Adrenal gland (tissue), 19 donors: ENCODE measurements at places on chromosomes 2 and 18. TPM values are rescaled to one million over a fixed set of nuclear protein-coding genes. Genes with fewer than 3 reads are reported as not detected.

- H3K27ac ChIP-seq: no peak overlapping the region
- no peaks in the 10 kb centered on the region for H3K36me3 ChIP-seq
- no peak for DNase-seq
- no peaks in the 10 kb centered on the region for H3K4me1 ChIP-seq
- no peak overlapping the region for H3K4me3 ChIP-seq
Measured at GRCh38 chr2:43116988-43117387, 109.4 kb downstream of the ZFP36L2 start.

The COL3A1 gene
- 103 TPM for total RNA-seq

- H3K27ac ChIP-seq: no peak overlapping the region
- H3K4me3 ChIP-seq: no peak overlapping the region
- no peaks in the 10 kb centered on the region for H3K27me3 ChIP-seq
- H3K4me1 ChIP-seq: peaks cover 8% of the 10 kb centered on the region
Measured at GRCh38 chr2:231348173-231348572, 47.3 kb upstream of the B3GNT7 start.

The TMEM150A gene
- 13.8 TPM for total RNA-seq

The QPCT gene
- total RNA-seq: 83.1 TPM

The MBD2 gene
- total RNA-seq: 13.5 TPM

The ACTR1B gene
- 103 TPM for total RNA-seq

The TMEM198 gene
- total RNA-seq: 10.1 TPM

- DNase-seq: no peak
- peaks cover 42% of the 10 kb centered on the region for H3K4me1 ChIP-seq
- no peak overlapping the region for H3K4me3 ChIP-seq
- H3K36me3 ChIP-seq: no peaks in the 10 kb centered on the region
- H3K27me3 ChIP-seq: no peaks in the 10 kb centered on the region
- H3K27ac ChIP-seq: no peak overlapping the region
Measured at GRCh38 chr18:3015204-3015592, 2.3 kb upstream of the LPIN2 start.

- no peaks in the 10 kb centered on the region for H3K27me3 ChIP-seq
- peaks cover 8% of the 10 kb centered on the region for H3K4me1 ChIP-seq
- no peak overlapping the region for H3K4me3 ChIP-seq
- no peak overlapping the region for H3K27ac ChIP-seq
- DNase-seq: no peak
Measured at GRCh38 chr2:38185012-38185491, 109.1 kb upstream of the CYP1B1 start.

DNA sequence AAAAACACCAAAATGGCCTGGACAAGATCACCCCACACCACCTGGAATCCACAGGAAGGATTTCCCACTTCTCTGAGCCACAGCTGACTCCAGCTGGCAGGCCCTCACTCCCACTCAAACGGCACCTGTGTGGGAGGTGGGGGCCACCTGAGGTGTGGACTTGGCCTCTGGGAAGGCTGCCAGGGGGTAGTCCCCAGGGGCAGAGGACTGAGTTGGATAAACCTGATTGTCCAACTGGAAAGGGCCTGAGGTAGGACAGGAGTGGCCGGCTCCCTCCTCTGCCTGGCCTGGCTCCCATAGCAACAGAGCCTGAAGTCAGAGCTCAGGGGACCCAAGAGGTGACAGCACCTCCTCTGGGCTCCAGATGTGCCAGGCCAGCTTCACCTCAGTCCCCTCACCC is 300.2 kb downstream of the CELF4 start:
- no peaks in the 10 kb centered on the region for H3K36me3 ChIP-seq
- no peaks in the 10 kb centered on the region for H3K4me1 ChIP-seq
- H3K4me3 ChIP-seq: no peak overlapping the region
- no peaks in the 10 kb centered on the region for H3K27me3 ChIP-seq
- no peak for DNase-seq

GRCh38 chr2:179479947-179480346 is 215.3 kb upstream of the SESTD1 start:
- no peaks in the 10 kb centered on the region for H3K36me3 ChIP-seq
- no peaks in the 10 kb centered on the region for H3K4me1 ChIP-seq
- H3K27ac ChIP-seq: no peak overlapping the region
- no peak overlapping the region for H3K4me3 ChIP-seq
- H3K27me3 ChIP-seq: no peaks in the 10 kb centered on the region

DNA sequence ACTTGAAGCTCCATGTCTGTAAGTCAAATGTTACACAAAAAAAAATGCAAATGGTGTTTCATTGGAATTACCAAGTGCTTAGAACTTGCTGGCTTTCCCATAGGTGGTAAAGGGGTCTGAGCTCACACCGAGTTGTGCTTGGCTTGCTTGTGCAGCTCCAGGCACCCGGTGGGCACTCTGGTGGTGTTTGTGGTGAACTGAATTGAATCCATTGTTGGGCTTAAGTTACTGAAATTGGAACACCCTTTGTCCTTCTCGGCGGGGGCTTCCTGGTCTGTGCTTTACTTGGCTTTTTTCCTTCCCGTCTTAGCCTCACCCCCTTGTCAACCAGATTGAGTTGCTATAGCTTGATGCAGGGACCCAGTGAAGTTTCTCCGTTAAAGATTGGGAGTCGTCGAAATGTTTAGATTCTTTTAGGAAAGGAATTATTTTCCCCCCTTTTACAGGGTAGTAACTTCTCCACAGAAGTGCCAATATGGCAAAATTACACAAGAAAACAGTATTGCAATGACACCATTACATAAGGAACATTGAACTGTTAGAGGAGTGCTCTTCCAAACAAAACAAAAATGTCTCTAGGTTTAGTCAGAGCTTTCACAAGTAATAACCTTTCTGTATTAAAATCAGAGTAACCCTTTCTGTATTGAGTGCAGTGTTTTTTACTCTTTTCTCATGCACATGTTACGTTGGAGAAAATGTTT is 97.9 kb upstream of the IL1R2 start:
- H3K36me3 ChIP-seq: no peaks in the 10 kb centered on the region
- no peak overlapping the region for H3K27ac ChIP-seq
- no peaks in the 10 kb centered on the region for H3K4me1 ChIP-seq

DNA sequence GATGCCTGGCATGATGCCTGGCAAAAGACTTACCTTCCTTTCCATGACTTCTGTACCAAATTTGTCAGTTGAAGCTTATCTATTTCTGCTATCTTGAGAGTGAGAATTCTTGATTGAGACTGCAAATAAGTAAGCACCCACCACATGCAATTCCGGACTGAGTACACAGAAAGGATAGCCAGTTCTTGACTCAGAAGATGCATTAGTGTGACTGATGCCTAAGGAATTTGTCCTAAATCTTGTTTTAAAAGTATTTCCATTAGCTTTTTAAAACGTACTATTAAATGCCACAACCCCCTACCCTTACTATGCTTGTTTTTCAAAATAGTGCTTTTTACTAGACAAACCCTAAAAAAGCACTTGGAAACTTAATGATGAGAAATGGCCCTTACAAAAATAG is 545 bp downstream of the MPP4 start:
- H3K27ac ChIP-seq: no peak overlapping the region
- H3K4me1 ChIP-seq: peaks cover 5% of the 10 kb centered on the region
- DNase-seq: peak; percentile 27
- H3K36me3 ChIP-seq: peaks cover 15% of the 10 kb centered on the region

The IL1F10 gene
- not detected for total RNA-seq

GRCh38 chr2:46308629-46309028 is 11.4 kb downstream of the EPAS1 start:
- H3K4me1 ChIP-seq: peaks cover 55% of the 10 kb centered on the region
- no peak overlapping the region for H3K4me3 ChIP-seq
- H3K36me3 ChIP-seq: no peaks in the 10 kb centered on the region
- H3K27me3 ChIP-seq: no peaks in the 10 kb centered on the region

The FARSB gene
- 16.2 TPM for total RNA-seq

The CYBRD1 gene
- 227 TPM for total RNA-seq

DNA sequence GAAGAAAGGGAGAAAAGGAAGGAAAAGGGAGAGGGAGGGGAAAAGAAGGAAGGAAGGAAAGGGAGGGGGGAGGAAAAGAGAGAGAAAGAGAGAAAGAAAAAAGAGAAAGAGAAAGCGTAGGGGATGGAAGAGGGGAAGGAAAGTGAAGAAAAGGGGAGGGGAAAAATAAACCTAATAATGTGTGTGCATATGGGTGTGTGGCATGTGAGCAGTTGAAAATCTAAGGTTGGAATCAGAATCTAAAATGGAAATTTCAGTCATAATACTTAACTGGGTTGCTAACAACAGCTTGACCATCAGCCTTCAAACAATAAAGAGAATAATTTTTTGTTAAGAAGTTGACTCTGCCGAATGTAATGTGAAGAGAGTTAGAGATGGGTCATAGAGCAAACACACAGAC is 407.9 kb upstream of the SLC14A2 start:
- no peak overlapping the region for H3K27ac ChIP-seq
- H3K4me3 ChIP-seq: no peak overlapping the region
- H3K4me1 ChIP-seq: no peaks in the 10 kb centered on the region
- DNase-seq: no peak
- no peaks in the 10 kb centered on the region for H3K36me3 ChIP-seq

The PRLH gene
- not detected for total RNA-seq
